Naive B cell (primary cell): ENCODE measurements at places on chromosomes 16 and 17.

DNA sequence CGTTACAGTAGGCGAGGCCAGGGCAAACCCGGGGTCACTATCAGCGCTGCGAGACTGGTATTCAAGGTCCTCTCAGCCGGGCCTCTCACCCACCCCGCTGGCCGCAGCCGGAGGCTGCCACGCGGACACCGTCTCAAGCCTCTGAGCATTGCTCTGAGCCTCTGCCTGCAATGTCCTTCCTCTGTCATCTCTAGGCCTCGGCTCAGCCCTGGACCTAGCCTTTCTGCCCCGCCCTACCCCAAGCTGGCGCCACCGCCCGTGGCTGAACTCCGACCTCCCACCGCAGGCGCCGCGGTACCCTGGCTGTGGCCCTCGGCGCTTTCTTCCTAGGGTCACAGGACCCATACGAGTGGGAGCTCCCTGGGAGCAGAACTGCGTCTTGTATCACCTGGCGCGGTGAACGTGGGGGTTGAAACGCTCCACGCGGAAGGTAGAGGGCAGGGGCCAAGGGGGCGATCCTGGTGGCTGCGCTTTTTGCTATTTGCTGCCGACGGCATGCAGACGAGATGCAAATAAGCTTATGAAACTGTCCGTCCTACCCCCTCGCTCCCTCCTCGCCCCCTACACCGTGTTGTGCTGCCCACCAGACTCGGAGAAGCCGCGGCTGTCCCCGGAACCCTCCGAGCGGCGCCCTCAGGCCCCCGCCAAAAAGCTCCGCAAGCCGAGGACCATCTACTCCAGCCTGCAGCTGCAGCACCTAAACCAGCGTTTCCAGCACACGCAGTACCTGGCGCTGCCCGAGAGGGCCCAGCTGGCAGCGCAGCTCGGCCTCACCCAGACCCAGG is 3.7 kb downstream of the DLX4 start:
- DNase-seq: no peak

- DNase-seq: no peak
Observed at GRCh38 chr16:55144651-55145050, 179.4 kb upstream of the IRX6 start.

DNA sequence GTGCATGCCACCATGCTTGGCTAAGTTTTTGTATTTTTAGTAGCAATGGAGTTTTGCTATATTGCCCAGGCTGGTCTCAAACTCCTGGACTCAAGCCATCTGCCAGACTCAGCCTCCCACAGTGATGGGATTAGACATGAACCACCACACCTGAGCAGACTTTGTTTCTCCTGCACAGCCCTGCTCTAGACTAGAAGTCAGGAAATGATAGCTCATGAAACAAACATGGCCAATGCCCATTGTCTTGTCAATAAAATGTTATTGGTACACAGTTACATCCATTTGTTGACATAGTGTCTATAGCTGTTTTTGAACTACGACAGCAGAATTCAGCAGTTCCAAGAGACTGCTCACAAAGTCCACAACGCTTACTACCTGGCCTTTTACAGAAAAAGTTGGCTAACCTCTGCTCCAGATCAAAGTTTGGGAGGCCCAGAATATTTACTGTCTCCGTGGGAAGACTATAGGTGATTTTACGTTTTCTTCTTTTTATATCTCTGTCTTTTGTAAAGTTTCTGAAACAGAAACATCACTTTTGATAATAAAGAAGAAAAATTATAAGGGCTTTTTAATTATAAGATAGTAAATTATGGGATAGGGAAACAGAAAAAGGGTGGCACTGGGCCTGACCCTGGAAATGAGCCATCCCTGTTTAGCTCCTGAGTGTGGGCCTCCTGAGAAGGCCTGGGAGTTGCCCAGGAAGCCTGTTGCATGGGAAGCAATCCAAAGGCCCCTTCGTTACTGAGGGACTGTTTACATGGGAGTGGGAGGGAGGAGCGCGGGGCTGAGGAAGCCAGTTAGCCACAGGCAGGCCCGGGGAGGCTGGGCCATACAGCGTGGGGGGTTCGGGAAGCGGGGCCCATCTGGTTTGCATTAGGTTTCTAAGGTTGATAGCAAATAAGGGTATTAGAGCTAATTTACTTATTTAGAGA is 201.5 kb downstream of the IRF8 start:
- DNase-seq: no peak

GRCh38 chr16:29812754-29813643 is 1.0 kb downstream of the PRRT2 start:
- no peak for DNase-seq

- DNase-seq: no peak
Observed at GRCh38 chr17:75191584-75191983, 8.8 kb upstream of the SUMO2 start.

DNA sequence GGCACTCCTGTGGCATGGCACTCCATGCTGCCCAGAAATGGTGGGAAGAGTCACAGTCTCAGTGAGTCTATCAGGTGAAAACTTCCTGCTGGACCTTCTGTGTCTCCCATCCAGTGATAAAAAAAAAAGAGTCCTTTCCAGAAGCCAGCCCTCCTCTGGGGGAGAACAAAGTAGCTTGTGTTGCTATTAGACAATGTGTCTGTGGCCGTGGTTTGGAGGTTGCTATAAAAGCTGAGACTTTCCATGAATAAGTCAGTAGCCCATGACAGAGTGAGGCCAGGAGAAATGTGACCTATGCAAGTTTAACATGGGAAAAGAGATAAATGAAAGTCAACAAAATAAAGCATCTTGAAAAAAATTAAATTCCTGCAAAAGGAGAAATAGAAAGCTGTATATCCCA is 250.7 kb upstream of the MON1B start:
- no peak for DNase-seq

DNA sequence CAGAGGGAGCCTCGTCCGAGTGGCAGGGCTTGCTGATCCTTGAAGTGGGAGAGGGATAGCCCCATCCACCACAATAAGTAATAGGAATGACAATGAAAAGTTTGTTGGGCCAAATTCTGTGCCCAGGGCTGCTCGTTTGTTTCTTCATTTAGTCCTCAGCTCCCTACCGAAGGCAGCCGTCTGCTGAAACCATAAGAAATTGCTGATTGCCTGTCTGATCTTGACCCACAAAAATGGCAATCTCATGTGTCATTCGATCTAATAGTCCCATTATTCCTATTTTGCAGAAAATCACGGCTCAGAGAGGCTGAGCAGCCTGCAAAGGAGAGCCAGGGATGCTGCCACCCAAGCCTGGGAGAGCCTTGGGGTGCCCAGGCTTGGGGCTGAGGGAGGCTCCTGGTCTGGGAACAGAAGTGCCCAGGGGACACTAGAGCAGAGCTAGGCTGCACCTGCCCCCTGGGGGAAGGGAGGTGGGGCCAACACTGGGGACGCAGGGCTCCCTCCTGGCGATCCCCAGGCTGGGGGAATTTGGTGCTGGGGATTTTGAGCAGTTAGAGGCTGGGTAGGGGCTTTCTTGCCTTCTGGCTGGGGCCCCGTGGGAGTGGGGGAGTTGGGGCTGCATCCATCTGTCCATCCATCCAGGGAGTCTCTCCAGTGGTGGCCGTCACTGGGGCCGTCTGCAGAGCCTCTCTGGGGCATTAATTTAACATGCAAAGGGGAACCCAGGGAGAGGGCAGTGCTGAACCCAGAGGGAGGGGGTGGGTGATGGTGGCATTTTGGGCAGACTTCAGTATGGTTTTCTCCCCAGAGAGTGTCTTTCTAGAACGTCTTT is 53.5 kb downstream of the SOCS1 start:
- no peak for DNase-seq

DNA sequence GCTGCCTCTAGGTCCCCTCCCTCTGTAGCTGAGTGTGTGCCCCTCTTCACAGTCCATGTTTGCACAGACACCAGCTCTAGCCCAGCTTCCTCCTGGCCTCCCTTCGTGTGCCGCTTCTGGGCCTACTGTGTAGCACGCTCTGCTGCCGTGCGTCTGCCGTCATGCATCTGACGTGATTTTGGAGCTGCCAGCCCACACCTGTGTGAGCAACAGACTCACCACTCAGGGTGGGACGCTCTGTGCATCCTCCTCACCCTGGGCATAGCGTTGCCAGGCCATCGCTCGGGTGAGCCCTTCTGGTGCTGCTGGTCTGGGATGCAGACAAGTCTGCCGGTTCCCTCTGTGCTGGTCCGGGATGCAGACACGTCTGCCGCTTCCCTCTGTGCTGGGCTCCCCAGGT is 39.4 kb upstream of the ZNF750 start:
- no peak for DNase-seq

- peak; percentile 43 for DNase-seq
Observed at GRCh38 chr16:15907863-15908478, 19.6 kb upstream of the CEP20 start.

GRCh38 chr17:43418441-43419374 is 19.9 kb downstream of the ARL4D start:
- no peak for DNase-seq

- no peak for DNase-seq
Observed at GRCh38 chr17:80084773-80085172, 16.6 kb upstream of the GAA start.

DNA sequence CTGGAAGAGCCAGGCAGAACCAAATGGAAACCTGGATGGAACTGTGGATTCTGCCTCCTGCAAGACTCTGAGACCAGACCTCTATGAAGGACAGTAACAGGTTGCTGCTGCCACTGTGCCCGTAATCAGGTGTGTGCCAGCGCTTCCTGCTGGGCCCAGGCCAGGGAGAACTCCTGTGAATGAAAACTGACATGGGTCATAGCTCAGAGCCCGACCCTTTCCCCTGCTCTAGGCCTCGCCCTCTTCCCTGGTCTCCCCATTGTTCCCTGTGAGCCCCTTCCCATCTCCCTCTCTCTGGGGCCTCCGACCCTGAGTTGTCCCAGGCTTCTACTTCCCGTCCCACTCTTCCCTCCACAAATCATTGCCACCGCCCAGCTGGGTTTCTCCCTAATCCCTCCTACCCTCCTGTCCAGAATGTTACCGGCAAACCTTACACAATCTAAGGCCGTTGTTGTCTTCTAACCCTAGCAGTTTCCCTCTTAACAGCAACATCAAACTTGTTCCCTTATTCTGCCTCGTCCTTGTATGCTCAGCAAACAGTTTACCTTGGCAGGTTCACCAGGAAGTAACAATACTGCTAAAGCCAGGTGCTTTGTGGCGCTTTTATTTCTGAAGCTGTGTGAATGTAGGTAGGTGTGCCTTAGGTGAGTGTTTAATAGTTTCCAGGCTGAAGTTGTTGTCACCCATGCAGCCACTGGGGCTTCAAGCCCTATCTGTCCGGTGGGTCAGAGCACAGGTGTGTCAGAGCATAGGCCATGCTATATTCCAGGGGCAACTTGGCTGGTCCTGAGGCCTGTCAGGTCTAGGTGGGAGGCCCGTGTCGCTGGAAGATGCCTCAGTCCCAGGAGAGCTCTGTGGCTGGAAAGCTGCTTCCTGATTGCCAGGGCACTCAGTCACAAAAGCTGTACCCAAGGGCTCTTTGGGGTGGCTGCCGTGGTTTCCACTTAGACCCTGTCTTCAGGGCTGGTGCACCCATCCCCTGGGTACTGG is 32.0 kb downstream of the SMPD3 start:
- no peak for DNase-seq

GRCh38 chr16:80604600-80605355 is 64.0 kb downstream of the DYNLRB2 start:
- DNase-seq: no peak

DNA sequence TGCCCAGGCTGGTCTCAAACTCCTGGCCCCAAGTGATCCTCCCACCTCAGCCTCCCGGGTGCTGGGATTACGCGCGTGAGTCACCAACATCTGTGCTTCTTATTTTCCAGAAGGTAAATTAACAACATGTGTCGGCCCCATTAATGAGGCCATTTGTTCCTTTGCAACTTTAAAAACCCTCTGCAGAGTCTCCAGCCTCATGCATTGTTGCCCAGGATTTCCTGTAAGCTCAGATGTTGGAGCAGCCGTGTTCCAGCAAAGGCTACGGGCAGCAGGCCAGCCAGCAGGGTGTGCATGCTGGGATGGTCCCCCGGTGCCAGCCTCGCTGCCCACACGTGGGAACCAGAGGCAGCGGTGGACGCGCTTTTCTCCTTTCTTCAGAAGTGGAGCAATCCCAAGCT is 19.1 kb upstream of the HEXD start:
- DNase-seq: no peak

DNA sequence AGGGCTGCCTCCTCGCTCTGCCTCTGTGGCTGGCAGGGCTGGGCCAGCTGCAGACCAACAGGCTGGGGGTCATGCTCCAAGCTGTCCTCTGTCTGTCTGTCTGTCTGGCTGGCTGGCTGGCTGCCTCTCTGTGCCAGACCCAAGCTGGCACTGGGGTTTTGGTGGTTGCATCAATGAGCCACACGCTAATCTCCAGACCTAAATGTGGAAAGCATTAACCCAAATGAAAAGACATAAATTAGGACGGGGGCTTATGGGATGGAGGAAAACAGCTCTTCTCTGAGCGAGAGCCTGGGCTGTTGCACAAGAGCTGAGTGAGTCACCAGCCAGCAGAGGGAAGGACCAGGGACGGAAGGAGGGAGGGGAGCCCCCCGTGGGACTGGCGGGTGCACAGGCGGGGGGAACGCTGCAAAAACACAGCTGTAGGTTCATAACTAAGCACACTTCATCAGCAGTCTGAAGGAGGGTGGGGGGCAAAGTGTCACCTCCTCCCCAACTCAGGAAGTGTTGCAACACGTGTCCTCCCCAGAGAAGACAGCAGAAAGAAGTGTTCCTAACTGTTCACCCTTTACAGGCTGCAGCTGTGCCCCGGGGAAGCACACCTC is 83.4 kb downstream of the GAS7 start:
- DNase-seq: peak; percentile 78

DNA sequence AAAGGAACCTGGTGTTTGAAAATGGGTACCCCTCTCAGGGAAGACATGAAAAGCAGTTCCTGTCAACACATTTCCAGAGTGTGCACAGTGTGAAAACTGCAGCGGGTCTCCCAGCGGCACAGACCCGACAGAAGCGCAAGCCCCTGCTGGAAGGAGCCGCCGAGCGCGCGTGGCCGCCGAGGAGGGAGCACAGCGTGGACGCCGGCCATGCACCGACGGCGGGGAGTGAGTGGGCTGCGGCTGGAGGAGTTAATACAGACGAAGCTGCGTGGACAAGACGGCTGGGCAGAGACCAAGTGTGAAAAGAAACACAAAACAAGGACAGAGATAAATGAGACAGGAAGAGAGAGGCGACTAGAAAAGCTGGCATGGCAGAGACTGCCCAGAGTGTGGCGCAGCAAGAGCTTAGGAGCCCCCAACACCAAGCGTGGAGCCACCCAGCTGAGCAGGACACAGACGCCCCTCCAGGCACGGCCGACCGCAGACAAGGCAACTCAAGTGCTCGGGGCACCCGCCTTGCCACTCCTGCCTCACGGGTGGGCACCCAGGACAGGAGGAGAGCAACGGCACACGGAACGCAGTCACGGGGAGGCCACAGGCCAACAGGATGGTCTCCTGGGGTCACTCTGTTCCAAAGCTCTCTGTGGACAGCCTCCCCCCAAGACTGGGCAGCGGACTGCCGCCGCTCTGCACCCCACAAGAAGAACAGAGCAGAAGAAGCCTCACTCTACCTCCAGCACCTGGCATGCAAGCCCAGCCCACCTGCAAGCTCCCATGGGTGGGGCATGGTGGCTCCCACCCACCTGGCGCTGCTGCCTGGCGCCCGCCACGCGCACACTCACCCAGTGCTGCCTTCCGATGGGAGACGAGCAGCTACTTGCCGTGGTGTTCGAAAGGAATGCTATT is 16.5 kb downstream of the SLC16A3 start:
- no peak for DNase-seq

- DNase-seq: no peak
Observed at GRCh38 chr16:27221576-27222248, 18.4 kb downstream of the KDM8 start.

- no peak for DNase-seq
Observed at GRCh38 chr17:38565853-38566665, 39.7 kb downstream of the SRCIN1 start.
